HFF-Myc (cell line): ENCODE measurements at places on chromosomes 13 and 19.

DNA sequence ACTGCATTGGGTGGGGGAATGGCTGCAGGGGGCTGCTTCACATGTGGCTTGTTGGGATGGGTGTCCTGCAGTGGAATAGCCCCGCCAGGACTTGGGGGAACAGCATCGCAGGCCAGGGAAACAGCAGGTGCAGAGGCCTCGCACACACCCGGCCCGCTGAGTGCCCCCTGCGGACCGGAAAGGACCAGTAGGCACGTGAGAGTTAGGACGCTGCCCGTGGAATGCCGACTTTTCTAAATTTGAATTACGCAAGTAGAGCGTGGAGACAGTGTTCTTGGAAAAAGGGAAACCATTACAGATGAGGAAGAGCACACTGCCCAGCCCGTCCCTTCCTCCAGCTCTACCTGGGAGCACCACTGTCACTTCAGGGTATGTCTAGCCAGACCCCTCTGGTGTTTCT lies 11.5 kb downstream of the DNM2 start:
- no peak for DNase-seq

- no peak for DNase-seq
Observed at GRCh38 chr19:16347706-16348105, 23.1 kb downstream of the KLF2 start.

DNA sequence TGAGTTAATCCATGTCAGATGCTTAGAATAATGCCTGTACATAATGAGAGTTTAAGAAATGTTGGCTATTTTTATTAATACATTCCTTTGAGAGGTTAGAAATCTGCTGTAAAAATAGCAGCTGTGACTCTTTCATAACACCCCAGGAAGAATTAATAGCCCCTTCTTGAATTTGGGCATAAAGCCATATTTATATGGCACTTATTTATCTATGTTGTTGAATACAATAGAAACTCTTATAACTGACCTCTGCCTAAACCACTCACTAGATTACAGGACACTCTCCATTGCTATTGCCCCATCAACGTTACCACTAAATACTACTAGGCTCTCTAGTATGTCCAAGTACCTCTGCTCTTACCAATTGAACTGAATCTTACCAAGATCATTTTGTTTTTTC lies 16.3 kb downstream of the NEK5 start:
- DNase-seq = no peak

DNA sequence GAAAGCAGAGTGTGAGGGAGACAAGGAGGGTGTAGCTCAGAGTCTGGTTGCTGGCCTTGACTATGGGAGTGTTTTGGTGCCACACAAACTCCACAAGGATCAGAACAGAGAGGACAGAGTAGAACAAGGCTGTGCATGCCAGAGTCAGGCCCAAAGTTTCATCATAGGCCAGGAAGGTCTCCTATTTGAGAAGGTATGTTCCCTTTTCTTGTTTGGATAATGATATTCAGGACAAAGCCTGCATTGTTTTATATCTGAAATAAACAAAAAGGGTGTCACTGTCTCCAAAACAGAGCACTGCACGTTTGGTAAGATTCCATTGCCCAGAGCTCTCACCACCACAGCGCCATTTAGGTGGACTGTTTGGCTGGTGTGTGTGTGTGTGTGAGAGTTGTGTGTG lies 3.1 kb upstream of the ZSCAN5A start:
- DNase-seq = no peak

DNA sequence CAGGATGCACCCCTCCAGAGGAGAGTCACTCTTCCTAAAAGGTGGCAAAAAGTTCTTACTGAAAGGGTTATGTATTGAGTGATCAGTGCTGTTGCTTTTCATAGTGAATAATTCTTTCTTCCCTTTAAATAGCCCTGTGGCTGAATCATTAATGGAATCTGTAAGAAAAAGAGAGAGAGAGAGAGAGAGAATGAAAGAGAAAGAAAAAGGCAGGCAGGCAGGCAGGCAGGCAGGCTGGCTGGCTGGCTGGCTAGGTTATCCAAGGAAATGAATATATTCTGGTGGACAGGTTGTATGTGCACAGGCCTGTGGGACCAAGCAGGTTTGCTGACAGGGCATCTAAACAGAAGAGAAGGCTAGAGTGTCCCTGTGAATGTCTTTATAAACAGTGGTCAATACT lies 100.5 kb downstream of the DLEU7 start:
- DNase-seq = no peak

DNA sequence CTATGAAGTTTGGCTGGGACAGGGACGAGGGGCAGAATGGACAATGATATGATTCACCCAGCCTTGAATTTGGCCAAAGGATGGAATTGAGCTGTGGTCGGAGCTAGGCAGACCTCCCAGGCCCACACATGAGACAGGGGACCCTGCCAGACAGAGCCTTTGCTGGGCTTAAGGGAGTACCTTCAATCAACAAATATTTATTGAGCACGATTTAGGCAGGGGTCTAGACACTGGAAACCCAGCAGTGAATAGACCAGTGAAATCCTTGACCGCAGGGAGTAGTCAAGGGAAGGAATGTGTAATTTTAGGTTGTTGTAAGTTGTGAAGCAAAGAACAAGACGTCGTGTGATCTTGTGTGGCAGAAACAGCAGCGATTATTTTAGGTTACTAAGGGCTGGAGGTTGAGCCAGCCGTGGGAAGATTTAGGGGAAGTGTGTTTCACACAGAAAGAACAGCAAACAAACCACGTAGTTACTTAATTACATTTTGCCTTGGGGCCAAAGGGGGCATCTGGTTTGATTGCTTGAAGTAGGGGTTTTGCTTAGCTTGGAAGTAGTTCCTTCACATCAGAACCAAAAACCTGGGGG lies 16.9 kb upstream of the AP1M2 start:
- no peak for DNase-seq

DNA sequence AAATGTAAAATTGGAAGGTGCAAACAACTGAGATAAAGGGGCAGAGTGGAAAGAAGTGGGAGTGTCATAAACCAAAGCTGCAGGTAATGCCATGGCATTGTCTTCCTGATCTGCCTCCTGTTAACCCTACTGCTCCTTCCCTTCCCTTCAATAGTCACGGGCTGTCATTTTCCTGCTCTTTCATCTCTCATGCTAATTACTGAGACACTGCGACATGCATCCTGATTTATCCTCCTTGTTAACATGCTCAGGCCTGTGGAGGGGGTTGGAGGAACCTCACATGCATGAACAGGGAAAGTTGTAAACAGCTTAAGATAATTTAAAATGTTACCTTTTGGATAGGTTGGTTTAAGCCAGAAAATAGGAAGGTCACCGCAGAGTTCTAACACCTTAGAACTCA lies 27.2 kb downstream of the CNMD start:
- DNase-seq = no peak

- DNase-seq = no peak
Observed at GRCh38 chr13:107865643-107866031, 349.7 kb downstream of the LIG4 start.

- DNase-seq = no peak
Observed at GRCh38 chr13:87769445-87769844, 98.3 kb downstream of the SLITRK5 start.
